ENCODE measurements at places on chromosomes 16 and 17.
A peak's percentile ranks its signal among the peaks of the same experiment; 100 is the strongest.

- DNase-seq, result peak; percentile 73
Measured at GRCh38 chr17:7004398-7005253, 7.8 kb upstream of the RNASEK start.

- no peak for DNase-seq
Measured at GRCh38 chr16:86925067-86925791, 346.9 kb downstream of the FOXL1 start.

DNA sequence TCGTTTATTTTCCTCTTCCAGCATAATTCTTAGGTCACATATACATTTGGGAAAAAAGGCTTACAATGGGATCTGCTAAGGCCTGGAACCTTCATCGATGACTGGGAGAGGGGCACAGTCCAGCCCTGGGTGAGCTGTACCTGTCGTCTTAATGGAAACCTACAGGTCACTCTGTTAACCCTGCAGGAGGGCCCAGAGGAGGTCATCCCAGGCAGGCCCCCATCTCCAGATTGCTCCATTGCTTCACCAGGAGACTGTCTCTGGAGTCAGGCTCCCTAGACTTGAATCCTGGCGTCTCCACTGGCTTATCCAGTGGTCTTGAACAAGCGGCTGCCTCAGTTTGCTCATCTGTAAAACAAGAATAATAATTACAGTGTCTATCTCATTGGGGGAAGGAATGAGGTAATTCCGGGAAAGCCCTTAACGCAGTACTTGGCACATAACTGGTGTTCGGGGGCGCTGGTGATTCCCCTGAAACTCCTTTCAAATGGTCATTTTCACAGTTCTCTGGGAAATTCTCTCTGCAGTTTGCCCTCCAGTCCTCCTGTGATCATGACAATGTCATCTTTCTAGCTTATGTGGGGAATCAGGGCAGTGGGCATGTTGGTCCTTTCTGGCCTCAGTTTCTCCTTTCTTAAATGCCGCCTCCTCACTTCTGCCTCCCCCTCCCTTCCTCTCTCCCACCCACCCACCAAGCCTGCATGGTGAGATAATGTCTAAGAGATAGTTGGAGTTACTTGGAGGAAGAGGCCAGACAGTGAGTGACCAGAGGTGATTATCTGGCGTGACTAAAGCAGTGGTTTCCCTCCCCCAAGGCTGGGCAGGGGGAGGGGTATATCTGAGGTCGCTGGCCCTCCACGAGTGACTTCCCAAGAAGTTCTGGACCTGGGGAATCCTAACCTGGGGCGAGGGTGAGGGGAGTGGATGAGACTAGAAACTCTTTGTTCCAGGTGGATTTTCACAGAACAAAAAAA lies 31.3 kb upstream of the TAC4 start:
- no peak for DNase-seq

DNA sequence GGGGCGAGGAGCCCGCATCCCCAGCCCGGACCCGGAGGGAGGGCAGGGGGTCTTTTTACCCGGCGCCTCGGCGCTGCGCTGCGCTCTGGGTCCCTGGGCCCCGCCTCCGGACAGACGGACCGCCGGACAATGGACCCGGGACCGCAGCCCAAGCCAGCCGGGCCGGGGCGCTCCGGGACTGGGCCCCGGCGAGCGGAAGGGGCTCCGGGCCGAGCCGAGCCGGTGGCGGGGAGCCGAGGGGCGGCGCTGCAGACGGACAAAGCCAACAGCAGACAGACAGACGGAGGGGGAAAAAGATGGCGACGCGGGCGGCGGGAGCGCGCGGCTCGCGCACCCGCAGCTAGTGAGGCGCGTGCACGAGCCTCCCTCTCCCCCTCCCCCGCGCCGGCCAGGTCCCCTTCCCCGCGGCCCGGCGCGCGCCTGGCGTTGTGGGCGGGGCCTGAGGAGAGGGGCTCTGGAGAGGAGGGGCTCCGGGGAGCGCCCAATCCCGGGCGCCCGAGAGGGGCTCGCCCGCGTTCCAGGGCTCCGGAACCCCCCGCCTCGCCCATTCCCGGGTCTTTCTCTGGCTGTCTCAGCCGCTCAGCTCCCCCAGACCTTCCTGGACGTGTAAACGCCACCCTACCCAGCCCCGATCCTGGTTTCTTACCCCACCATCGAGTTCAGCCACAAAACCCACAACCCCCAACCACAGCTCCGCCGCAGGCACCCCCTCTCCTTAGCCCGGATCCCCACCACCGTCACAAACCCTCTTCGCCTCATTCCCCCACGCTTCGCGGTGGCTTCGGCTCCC lies at the start of gene ZNF821:
TSS of gene ZNF821 (minus strand) at position 334 of the 790 bp plus-strand sequence. CDS start 4,236 bp downstream, outside the sequence.
- peak; percentile 88 for DNase-seq

DNA sequence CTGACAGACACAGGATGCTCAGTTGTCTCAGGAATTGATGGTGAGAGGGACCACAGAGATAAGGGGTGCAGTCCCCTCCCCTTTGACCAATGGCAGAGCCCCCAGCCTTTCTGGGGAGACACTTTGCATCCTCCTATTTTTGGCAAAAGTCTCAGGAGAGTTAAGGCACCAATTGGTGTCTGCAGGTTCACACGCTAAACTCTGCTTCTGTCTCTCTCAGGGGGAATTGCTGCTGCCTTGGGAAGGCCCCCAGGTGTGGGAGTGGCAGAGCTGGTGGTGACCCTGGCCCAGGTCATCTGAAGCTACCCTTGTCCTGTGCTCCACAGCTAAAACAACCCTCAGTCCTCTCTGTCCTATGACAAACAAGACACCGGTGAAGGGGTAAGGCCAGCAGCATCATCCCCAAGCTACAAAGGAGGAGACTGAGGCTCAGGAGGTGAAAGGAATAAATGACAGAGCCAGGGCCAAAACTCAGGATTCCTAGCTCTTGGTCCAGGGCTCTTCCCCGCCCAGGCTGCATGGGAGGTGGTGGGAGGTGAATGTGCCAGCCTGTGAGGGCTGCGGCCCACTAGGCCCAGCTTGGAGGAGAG lies 20.3 kb downstream of the OSBPL7 start:
- DNase-seq, result no peak

- DNase-seq, result peak; percentile 10
Measured at GRCh38 chr17:33837281-33837680, 417.8 kb upstream of the CCL2 start.

- no peak for DNase-seq
Measured at GRCh38 chr16:83947642-83948234, 5.3 kb upstream of the OSGIN1 start.

- DNase-seq, result no peak
Measured at GRCh38 chr16:521381-522210, 5.9 kb upstream of the CAPN15 start.

DNA sequence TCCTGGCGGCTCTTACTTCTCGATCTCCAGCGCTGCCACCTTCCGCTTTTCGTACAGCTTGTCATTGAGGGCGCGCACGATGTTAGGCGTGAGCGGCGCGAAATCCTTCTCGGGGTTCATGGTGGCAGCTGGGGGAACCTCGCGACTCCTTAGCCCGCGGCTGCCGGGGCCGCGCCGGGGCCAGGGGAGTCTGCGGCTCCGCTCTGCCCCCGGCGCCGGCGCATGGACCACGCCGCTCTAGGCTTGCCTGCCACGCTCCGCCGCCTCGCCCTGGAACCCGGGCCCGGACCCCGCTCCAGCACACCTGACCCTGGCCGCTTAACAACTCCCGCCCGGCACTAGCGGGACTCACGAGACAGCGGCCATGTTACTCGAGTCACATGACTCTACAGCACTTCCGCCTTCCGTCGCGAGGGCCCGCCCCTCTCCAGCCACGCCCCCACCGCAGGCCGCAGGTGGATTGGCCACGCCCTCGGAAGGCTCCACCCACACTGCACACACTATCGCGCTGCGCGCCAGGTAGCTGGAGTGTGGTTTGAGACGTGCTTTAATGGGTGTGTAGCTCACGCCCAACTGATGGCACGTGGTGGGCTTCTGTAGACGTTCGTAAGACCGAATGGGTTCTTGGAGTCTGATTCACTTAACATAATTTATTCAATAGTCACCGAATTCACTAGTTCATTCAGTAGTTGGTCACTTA lies at the start of gene VAC14:
TSS of gene VAC14 (minus strand) at position 378 of the 700 bp plus-strand sequence. CDS start at position 120, 258 bp downstream.
- peak; percentile 91 for DNase-seq

GRCh38 chr17:72715906-72716572 lies 376.4 kb downstream of the SLC39A11 start:
- no peak for DNase-seq

DNA sequence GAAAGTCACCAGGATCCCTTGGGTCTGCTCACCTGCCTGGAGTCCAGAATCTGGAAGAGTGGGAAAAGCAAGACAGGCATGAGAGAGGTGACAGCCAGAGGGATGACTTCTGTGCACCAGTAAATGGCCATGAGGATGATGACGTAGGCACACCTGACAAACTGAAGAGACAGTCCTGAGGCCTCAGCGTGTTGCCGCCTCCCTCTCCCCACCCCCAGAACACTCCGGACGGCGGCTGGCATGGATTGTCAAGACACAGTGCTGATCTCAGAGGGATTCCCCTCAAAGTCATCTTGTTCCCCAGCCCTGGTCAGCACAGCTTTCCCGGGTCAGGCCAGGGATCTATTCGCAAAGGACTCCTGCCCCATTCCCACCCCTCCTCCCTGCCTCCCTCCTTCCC lies 6.2 kb downstream of the SLC13A5 start:
- no peak for DNase-seq

DNA sequence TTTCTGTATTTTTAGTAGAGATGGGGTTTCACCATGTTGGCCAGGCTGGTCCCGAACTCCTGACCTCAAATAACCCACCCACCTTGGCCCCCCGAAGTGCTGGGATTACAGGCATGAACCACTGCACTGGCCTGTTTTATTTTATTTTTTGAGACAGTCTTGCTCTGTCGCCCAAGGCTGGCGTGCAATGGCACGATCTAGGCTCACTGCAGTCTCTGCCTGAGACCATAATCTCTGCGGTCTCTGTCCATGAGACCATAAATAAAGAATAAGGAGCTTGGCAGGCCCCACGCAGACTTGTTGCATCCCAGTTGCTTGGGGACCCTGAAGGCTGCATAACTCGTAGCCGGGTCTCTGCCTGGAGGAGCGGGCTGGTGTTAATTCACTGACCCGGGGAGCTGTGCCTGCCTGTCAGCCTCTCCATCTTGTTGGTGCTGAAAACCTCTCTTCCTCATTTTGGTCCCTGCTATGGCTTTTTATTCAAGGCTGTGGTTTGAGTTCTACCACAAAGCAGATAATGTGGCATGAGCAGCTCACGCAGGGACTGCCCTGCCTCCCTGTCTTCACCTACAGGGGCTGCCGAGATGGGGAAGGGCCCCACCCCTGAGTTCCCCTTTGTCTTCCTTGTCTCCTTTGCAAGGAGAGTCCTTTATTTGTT lies 82.1 kb downstream of the MSI2 start:
- no peak for DNase-seq

DNA sequence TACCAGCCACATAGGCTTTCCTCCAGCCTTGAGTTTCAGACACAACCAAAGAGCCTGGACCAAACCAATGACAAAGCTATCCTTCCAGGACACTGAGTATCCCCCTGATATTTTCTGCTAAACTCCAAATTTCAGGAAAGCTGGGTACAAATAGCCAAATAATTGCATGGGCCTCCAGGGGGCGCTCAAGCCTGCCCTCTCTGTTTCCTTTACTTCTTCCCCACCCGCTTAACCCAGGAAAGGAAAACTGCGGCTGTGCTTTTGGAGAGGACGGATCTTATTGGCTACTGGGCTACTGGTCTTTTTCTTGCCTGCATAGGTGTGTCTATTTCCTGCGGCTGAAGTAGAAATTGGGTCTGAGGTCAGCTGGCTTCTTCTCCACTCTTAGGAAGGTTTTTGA lies 30.1 kb downstream of the GNGT2 start:
- DNase-seq, result peak; percentile 25

GRCh38 chr17:41486809-41487530 lies 2.7 kb downstream of the KRT36 start:
- DNase-seq, result no peak

DNA sequence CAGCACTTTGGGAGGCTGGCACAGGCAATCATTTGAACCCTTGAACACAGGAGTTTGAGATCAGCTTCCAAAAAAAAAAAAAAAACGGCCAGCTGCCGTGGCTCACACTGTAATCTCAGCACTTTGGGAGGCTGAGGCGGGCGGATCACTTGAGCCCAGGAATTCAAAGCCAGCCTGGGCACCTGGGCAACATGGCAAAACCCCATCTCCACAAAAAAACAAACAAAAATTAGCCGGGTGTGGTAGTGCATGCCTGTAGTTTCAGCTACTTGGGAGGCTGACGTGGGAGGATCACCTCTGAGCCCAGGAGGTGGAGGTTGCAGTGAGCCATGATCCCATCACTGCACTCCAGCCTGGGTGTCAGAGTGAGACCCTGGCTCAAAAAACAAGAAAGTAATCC lies 39.0 kb downstream of the GRB2 start:
- DNase-seq, result no peak

GRCh38 chr16:20383106-20384029 lies 21.2 kb downstream of the PDILT start:
- peak; percentile 83 for DNase-seq

GRCh38 chr16:57842601-57843000 lies 40.3 kb upstream of the KIFC3 start:
- DNase-seq, result no peak

DNA sequence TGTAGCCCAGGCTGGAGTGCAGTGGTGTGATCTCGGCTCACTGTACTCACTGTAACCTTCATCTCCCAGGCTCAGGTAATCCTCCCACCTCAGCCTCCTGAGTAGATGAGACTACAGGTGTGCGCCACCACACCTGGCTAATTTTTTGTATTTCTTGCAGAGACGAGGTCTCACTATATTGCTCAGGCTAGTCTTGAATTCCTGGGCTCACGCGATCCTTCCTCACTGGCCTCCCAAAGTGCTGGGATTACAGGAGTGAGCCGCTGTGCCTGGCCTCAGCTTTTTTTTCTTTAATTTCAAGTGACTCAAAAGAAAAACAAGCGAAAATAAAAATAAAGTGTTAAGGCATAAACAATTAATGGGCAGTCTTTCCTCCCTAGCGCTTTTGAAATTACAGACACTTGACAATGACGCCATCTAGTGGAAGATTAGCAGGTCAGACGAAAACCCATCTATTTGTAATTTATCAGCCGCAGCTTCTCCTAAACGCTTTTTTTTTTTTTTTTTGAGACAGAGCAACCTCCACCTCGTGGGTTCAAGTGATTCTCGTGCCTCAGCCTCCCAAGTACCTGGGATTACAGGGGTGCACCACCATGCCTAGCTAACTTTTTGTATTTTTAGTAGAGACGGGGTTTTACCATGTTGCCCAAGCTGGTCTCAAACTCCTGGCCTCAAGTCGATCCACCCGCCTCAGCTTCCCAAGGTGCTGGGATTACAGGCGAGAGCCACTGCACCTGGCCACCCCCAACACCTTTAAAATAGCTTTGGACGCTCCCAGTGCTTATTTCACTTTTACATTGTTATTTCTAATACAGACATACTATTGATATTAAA lies 28.1 kb upstream of the PECAM1 start:
- DNase-seq, result peak; percentile 68

GRCh38 chr16:11484691-11485258 lies 101.9 kb downstream of the LITAF start:
- no peak for DNase-seq

Measured in NCI-H345 (cell line).